ENCODE measurements at places on chromosomes 13 and 19.

DNA sequence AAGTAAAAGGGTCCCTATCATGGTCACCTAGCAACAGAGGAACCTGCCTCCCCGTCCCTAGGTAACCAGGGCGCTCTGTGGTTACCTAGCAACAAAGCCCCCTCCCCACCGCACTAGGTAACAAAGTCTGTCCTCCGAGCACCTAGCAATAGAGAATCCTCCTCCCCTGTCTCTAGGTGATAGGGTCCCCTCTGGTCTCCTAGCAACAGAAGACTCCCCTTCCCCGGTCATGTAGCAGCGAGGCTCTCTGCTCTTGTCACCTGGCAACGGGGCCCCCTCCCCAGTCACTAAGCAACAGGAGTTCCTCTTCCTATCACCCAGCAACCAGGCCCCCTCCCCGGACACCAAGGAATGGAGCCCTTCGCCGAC lies 307 bp downstream of the JOSD2 start:
- DNase-seq = no peak

GRCh38 chr13:51420681-51421490 lies 31.9 kb downstream of the INTS6 start:
- DNase-seq = no peak

GRCh38 chr13:72097568-72097967 lies 230.6 kb upstream of the DACH1 start:
- DNase-seq = no peak

- no peak for DNase-seq
Observed at GRCh38 chr13:33303855-33304597, 18.5 kb upstream of the STARD13 start.

DNA sequence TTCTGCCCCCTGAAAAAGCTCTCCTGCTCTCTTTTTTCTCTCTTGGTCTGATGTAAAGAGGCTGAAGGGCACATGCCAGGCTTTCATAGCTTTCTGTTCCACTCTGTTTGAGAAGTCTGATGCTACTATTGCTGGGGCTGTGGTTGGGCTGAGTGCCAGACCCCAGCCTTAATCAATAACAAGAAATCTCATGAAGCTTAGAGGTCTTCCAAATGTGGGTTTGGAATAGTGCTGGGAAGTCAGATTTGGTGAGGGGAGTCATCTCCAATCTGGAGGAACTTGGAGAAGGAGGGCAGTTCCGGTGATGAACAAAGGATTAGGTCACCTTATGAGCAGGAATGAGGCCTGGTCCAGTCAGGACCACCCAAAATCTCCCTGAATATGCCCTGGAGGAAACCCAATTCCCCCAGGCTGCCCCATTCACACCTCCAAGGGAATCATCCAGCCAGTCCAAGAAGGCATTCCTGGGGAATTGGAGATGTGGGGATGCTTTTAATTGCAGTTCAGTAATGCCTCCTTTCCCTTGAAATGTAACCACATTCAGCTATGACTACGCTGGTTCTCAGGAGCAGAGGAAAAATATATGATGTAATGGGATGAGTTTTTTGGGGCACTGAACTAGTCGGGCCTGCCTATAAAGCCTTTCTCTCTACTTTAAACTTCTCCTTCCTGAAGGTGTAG lies 102.0 kb downstream of the STARD13 start:
- no peak for DNase-seq

DNA sequence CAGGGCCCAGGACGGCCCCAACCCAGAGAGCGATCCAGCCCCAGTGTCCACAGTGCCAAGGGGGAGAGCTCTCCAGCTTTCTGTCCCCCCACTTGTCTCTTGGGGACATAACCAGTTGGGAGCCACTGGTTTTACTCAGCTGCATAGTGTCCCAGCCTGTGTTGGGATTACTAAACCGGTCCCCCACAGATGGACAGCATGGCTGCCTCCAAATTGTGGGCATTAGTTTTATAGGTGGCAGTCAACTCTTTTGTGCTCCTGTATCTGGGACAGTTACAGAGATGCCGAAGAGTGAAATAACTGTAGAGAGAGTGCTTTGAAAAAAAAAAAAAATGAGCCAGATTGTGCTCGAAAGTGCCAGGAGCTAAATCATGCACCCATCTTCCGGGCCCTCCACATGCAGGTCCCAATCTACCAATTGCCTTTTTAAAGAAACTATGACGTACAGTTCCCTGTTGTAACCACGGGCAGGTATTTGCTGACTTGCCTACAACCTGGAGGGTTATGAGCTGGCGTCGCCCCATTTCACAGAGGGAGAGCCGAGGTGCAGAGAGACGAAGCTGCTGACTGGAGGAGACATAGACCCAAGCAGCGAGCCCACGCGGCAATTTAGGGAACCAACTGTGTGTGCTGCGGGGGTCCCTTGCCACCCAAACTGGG lies 2.4 kb upstream of the NFIC start:
- DNase-seq = no peak

GRCh38 chr13:77430377-77430951 lies 103.6 kb upstream of the MYCBP2 start:
- no peak for DNase-seq

GRCh38 chr13:40132249-40132648 lies 476.8 kb downstream of the COG6 start:
- DNase-seq = peak; percentile 13

DNA sequence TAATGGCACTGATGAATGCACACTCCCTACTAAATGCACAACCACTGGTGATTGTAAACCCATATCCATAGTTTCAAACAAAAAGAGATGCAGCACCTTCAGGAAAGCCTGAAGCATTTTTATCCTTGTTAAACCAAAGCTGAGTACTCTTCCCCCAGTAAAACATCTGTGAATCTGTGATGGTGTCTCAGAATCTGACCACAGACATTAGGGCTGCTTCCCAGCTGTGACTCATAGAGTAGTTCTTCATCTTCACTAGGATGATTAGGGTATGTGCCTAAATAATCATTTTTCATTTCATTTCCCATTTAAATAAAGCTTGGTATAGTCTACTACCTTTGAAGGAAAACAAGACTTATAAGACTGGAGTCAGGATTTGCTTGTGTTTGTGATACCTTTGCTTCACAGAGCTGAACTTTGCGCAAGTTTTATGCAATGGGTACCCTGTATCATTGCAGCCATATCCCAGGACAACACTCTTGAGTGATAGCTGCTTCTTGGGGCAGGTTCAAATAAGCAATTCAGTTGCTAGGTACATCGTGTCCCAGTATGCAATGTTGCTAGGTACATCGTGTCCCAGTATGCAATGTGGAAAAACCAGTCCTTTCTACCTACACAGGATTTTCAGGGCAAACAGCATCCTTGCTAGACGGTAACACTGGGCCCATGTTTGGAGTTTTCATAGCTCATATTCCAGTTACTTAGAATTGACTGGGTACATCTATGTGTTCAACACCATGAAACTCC lies 277.1 kb downstream of the IRS2 start:
- no peak for DNase-seq

- DNase-seq = no peak
Observed at GRCh38 chr13:49140910-49141611, 79.1 kb upstream of the MLNR start.

DNA sequence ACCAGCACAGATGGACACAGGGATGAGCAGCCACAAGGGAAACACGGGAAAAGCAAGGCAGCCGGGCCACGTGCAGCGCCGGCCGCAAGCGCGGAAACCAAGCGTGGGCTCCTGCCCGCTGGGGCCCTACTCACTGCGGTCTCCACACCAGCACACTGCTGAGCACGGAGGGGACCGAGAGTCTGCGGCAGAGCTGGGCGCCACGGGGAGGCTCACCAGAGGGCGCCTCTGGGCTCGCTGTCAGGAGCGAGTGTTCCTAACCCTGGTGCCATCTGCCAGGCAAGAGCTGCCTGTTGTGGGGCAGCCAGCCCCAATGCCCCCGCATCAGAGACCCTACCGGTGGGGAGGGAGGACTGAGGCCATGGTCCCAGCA lies 26.5 kb downstream of the MPND start:
- peak; percentile 75 for DNase-seq

DNA sequence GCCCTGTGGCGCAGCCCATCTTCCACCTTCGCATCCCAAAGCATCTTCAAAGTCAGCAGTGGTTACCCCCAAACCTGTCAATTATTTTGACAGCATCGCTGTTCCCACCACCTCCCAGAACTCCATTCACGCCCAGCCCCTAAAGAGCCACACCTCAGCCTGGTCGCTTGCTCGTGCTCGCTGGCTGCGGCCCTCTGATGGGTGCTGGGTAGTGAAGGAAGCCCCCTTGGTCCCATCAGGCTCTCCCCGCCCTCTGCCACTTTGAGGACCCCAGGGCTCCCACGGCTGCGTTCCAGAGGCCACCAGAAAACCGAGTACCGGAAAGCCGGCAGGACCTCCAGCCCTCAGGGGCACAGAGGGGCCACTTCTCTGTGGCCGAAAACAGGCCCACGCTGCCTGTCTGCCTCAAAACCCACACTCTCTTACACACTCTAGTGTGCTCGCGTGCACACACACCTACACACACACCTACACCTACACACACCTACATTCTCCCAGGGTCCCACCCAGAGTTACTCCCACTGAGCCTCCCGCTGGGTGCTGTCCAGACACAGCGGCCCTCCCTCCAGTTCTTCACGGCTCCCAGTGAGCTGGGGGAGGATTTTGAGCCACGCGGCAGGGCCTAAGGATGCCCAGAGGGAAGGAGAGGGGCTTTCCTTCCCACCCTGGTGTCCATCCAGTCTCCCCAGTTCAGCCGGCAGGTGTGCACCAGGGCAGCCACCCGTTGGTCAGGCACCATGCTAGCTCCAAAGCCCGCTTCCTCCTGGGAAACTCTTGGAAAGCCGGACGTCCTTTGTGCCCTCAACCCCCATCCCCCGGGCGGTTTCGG lies 1.9 kb downstream of the VSTM2B start:
- no peak for DNase-seq

DNA sequence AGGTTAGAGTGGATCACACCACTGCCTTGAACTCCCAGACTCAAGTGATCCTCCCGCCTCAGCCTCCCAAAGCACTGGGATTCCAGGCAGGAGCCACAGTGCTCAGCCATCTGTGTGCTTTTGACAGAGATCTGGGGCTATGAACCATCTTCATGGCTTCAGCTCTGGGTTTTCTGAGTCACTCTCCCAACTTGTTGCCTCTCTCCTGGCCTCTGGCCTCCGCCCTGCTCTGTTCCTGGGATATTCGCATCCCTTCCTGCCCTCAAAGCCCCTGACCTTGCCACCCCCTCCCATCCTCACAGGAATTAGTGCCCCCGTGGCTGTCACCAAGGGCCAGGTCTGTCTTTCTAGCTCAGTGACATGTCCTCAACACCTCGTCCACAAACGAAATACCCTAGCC lies 5.7 kb upstream of the GMIP start:
- no peak for DNase-seq

DNA sequence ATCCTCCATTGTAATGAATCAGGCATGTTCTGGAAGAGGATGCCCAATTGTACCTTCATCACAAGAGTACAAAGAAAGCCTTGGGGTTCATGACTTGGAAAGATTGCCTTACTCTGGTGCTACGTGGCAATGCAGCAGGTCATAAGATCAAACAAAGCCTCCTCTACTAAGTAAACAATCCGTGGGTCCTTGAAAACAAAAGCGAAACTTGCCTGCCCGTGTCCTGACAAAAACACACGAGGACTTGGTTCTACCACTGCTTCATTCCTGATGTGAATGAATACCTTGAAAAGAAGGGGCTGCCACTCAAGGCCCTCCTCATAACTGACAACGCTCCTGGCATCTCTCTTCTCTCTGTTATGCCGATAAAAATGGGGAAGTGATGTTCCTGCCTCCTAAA lies 18.9 kb downstream of the ZNF563 start:
- no peak for DNase-seq

DNA sequence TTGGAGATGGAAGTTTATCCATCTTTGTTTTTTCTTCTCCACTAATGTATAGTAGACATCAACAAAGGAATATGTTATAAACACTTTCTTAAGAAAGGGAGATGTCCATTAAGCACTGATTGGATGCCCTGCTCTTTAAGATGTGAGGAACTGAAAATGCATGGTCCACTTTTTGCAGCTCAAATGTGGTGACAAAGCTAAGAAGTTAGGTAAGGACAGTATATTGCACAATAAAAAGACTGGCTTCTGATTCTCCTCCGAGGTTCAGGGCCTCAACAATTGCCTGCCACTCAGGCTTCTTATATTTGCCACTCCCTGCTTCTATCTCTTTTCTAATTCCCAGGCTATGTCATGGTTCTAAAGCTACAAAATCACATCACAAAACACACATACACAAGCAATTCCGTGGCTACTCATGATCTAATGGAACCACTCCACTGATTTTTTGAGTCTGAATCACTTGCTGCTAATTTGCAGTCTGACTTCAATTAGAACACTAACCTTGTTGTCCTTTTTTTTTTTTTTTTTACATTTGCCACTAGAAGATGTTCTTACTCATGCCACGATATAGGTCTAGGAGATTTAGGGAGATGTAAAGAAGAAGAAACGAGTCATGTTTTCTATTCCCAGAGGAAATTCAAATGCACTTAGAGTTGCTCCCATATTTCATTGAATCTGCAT lies 29.6 kb upstream of the TNFSF11 start:
- DNase-seq = no peak

GRCh38 chr19:32676895-32677359 lies 1.3 kb downstream of the RGS9BP start:
- no peak for DNase-seq

GRCh38 chr13:43924549-43925245 lies 45.0 kb downstream of the LACC1 start:
- DNase-seq = no peak

GRCh38 chr19:4519521-4520277 lies 1.4 kb upstream of the PLIN4 start:
- DNase-seq = no peak

DNA sequence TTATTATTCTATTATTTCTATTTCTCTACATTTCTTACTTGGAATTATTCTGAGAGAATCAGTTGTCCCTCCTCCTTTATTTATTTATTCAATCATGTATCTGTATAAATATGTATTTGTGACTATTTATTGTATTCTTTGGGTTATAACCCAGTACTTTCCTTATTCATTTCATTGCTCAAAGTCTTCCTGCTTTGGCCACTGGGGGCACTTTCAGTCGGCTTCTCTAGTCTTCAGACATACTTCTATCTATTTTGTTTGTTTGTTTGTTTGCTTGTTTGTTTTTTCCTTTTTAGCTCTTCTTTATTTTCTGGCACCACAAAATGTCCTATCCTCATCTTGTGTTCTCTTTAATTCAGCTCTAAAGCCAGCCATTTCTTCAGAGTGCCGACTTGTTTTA lies 260.4 kb downstream of the NALCN start:
- DNase-seq = no peak

- DNase-seq = peak; percentile 82
Observed at GRCh38 chr13:49495783-49496762, at the start of gene PHF11. TSS of gene PHF11 (plus strand) at chr13:49495953. CDS start at chr13:49496002, 49 bp downstream.

GRCh38 chr13:71644579-71644978 lies 222.4 kb downstream of the DACH1 start:
- DNase-seq = no peak

GRCh38 chr13:113643593-113643992 lies 14.4 kb downstream of the ATP4B start:
- DNase-seq = no peak

- DNase-seq = no peak
Observed at GRCh38 chr13:28569886-28570285, 75.0 kb upstream of the FLT1 start.

GRCh38 chr13:74110053-74110452 lies 24.2 kb downstream of the KLF12 start:
- no peak for DNase-seq

All from stimulated activated CD4-positive, alpha-beta T cell treated with anti-CD3 and anti-CD28 coated beads, Interleukin-12 subunit alpha, Interleukin-12 subunit beta, amount 100 ng/mL, for 4 hours (primary cell).